GM12892 (cell line): ENCODE measurements at places on chromosomes 16 and 17.

DNA sequence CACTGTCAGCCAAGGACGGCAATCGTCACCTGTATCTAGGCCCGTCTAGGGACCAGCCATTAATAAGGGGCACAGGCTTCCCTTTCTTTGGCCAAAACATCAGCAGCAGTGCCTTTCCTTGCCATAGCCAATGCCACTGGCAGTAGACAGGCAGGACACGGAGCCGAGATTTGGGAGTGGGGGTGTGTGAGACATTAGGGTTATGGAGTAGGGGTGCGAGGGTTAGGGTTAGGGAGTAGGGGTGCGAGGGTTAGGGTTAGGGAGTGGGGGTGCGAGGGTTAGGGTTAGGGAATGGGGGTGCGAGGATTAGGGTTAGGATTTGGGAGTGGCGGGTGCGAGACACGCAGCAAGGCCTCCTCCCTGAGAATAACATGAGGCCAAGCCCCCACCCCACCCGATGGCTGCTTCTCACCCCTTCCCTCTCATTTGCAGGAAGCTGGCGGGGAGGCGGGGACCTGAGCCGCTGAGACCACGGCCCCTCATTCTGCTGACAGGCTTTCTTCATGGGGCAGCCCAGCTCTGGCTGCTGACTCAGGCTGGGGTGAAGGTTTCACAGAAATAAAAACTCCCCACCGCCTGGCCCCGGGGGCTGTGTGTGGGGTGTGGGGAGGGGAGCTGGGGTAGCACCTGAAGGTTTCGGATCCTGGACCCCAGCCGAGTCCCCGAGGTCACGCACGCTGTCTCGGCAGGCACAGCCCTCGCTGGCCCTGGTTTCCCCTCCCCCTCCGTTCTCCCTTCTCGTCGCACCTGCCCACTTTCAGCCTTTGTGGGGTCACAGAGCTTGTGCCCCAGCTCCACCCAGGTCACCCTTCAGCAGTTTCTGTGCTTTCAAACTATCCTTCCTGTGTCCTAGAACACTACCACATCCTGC is 93.8 kb downstream of the PGS1 start:
- DNase-seq = no peak

GRCh38 chr16:28161626-28162025 is 50.1 kb downstream of the XPO6 start:
- DNase-seq = no peak

DNA sequence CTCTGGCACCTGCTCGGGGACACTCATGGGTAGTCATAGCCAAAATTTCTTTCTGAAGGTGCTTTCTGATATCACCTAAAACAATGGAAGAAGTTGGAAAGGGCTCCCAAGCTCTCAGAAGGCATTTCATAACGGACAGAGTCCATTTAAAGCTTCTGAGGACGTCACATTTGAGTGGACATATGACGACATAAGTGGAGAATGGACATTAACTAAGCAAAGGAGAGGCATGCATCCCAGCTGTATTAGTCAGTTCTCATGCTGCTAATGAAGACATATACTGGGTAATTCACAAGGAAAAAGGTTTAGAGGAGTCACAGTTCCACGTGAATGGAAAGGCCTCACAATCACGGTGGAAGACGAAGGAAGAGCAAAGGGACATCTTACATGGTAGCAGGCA is 260.2 kb upstream of the DYNLRB2 start:
- DNase-seq = no peak

DNA sequence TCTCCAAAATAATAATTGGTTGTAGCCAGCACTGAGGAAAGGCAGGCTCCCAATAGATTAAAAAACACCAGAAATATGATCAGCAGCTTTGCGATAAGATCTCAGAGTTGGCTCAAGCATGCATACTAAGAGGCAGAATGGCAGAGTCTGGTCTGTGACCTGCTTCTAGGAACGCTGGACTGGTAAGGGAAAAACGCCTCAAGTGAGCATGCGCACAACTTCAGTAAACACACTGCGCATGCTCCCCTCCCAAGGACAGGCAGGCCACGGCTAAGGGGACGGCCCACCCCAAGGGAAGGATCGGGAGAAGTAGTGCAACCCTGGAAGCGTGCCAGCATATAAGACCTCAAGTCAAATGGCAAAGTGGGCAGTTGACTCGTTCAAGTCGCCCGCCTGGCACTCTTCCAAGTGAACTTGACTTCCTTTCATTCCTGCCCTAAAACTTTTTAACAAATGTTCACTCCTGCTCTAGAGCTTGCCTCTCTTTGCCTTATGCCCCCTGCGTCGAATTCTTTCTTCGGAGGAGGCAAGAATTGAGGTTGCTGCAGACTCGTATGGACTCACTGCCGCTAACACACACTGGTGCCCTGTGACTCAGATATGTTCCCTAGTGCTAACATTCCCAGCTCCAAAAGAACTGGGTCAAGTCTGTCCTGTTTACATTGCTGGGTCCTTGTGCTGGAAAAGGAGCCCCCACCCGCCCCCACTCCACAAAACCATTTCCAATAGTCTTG is 22.4 kb upstream of the PRM1 start:
- no peak for DNase-seq

DNA sequence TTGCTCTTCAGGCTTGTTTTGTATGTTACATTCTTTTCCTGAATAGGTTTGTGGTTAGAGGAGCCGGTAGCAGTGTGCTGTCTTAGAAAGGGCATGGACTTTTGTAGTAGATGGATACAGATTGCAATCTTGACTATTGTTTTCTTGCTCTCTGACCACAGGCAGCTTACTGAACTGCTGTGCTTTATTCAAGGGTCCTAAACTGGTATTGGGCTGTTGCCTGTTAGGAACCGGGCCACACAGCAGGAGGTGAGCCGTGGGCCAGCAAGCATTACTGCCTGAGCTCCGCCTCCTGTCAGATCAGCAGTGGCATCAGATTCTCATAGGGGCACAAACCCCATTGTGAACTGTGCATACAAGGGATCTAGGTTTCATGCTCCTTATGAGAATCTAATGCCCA is 373.9 kb downstream of the CPPED1 start:
- no peak for DNase-seq
